ENCODE measurements at places on chromosomes 2 and 18.

GRCh38 chr18:473802-474201 lies 26.7 kb downstream of the COLEC12 start:
- DNase-seq: no peak

DNA sequence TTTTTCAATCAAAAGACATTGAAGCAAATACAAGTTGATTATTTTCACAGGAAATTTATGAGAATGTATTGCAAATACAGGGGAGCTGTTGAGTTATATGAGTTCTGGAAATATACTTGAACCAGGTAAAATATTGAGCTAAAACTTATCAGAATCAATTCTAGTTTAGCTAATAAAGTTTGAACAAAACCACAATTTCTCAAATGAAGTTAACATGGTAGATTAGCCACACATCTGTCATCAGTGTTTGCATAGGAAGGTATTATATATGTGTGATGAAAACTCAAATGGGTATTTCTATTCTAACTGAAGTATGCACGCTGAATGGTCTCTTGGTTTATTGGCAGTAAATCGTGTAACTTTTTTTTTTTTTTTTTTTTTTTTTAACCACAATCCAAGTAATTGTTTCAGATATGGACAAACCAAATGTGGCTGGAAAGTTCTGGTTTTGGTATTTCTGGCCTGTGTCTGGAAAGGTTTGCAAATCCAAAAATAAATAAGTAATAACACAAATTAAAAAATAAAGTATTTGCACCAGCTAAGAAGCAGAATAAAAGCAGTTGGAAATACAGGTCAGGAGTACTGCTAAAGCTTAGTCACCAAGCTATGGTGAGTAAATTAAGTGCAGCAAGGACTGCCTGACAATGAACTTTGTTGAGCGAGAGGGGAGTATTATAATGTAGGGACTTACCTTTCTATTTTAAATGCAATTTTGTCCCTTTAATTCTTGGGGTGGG lies 479.1 kb upstream of the FANCL start:
- DNase-seq: no peak

DNA sequence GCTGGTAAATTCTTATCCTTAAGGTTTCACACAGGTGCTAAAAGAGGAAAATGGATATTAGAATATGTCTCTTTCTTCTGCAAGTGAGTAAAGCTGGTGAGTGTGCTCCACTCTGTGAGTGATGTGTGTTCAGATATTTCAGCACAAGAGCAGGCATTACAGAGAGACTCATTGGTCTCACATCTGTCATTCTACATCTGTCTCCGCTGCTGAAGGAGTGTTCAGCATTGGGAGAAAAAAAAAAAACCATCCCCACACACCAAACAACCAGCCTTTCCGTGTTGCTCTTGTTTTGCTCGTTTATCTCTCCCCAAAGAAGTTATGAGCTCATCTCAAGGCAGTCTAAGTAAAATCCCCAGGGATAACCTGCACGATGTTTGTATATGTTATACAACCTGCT lies 283.9 kb upstream of the SPHKAP start:
- no peak for DNase-seq

- no peak for DNase-seq
Measured at GRCh38 chr2:19848029-19848750, 53.6 kb downstream of the TTC32 start.

GRCh38 chr18:31741097-31741735 lies 19.5 kb downstream of the SLC25A52 start:
- DNase-seq: peak; percentile 53

DNA sequence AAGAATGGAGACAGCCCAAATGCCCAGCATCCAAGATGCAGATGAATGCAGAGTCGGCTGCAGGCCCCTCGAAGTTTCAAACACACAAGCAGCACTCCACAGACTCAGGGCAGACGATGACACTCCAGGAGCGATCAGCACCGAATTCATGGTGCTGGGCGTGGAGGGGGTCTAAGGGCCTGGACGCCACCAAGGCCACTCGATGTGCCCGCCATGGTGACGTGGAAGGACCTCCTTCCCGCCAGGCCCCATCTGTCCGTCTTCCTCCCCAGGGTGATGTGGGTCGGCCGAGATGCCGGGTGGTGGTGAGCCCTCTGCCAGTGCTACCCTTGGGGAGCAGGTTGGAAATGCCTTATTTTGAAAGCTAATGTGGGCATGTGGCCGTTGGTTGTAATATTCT lies 9.4 kb downstream of the KIF1A start:
- DNase-seq: no peak

GRCh38 chr2:148887350-148888002 lies 12.4 kb downstream of the KIF5C start:
- DNase-seq: no peak

GRCh38 chr2:9950521-9951271 lies 797 bp upstream of the GRHL1 start:
- DNase-seq: peak; percentile 49

- DNase-seq: no peak
Measured at GRCh38 chr18:26618135-26618534, 69.8 kb upstream of the KCTD1 start.

DNA sequence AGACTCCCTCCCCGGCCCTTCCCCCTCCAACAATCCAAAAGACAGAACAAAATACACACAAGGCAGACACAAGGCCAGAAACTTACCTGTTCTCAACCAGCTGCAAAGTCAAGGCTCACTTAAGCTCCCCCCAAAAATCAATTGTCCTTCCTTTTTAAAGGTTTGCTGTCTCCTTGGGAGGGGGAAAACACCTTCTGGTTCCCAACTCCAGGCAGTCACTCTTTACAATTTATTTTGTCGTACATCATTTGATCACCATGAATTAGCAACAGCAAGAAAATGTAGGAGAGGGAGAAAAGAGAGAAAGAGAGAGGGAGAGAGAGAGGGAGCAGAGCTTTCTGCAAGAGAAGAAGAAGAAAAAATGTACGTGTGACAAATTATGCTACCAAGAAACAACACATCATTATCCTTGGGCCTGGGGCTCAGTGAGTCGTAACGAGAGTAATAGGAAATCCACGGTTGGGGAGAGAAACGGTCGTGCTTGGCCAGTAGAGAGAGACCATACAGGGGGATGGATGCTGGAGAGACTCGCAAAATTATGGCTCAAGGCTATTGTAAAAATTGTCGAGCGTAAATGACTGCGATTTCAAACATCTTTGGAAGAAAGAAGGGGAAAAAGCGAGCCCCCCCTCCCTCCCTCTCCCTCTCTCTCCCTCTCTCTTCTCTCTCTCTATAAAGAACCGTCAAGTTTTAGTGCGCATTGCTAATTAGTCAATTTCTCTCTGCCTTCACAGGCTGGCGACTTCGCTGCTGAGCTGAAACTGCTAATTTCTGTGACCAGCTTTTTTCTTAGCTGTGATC lies at the start of gene KLHL14:
Gene KLHL14, minus strand, starts transcription at position 443 of the 801 bp plus-strand sequence. CDS start 2,432 bp downstream, outside the sequence.
- no peak for DNase-seq

DNA sequence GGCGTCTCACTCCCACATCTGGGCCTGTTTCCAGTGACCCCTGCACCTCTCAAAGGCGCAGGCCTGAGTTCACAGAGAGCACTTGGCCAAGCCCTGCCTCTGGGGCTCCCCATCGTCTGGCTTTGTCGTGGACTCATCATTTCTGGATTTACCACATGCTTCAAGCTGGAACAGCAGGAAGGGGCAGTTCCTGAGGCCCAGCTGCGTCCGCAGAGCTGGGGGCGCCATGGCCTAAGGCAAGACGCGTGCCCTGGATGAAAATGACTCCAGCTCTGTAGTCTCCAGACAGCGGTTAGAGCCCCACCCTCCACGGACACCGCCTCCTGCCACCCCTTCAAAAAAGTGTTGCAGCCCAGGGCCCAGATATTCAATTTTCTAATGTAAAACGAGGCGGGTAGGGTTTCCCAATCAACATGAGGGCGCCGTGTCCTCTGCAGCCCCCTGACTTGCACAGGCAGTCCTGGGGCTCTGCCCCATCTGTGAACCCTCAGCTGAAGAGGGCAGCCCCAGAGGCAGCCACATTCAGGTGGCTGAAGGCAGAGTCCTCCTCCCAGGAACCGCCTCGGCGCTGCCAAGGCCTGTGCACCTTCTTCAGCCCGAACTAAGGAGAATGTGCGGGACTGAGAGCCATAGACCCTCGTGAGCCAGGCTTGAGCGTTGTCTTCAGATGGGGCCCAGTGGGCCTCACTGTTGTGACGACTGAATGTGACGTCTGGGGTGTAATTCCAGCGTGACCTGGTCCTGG lies 85.5 kb downstream of the NFATC1 start:
- DNase-seq: no peak
